ENCODE measurements at places on chromosomes 2 and 18.

DNA sequence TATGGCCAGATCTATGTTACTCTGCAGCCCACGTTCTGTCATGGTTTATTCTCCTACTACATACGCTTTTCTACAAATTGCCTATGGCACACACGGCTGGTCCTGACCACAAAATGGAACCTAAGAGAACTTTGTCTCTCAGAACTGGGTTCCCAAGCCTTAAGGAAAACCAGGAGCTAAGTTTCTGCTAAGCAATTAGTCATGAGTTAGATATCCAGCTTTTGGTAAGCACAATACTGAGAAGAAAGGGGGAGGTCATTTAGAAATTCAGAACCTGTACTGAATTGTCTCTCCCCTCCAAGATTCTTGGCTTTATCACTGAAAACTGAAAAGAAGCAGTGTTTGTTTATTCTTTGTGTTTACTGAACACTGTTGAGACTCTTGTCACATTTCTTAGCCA is 283.5 kb upstream of the TANK start:
- DNase-seq, result no peak

DNA sequence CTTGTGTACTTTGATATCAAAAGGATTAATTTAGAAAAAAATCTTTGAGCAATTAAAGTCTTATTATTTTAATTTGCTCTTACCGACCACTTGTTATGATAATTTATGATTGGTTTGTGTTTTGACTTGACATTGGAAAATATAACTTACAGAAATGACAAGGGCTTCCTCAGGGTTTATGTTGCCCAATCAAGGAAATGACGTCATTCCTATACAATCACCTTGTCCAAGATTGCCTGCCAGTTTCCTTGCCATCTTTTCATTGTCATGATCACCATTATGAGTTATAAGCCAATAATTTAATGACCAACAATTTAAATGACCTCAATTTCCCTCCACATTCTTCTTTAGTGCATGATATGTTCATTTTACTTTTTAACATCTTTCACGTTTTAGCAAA is 351.8 kb upstream of the TMEFF2 start:
- DNase-seq, result no peak

DNA sequence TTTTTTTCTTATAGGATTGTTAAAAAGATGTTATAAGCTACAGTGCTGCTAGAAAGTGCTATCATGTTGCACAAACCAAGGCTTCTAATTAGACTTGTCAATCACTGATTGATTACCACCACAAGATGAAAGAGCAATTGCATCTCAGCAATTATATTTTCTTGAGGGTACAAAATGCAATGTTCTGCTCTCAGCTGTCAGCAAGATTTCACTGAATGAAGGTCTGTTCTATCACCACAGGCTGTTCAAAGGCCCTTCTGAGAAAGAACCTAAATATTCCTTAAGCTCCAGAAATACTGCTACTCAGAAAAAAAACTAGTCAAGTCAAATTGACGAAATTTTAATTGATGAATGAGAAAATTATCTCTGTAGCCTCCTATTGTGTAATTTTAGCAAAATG is 301.9 kb upstream of the KYNU start:
- no peak for DNase-seq

DNA sequence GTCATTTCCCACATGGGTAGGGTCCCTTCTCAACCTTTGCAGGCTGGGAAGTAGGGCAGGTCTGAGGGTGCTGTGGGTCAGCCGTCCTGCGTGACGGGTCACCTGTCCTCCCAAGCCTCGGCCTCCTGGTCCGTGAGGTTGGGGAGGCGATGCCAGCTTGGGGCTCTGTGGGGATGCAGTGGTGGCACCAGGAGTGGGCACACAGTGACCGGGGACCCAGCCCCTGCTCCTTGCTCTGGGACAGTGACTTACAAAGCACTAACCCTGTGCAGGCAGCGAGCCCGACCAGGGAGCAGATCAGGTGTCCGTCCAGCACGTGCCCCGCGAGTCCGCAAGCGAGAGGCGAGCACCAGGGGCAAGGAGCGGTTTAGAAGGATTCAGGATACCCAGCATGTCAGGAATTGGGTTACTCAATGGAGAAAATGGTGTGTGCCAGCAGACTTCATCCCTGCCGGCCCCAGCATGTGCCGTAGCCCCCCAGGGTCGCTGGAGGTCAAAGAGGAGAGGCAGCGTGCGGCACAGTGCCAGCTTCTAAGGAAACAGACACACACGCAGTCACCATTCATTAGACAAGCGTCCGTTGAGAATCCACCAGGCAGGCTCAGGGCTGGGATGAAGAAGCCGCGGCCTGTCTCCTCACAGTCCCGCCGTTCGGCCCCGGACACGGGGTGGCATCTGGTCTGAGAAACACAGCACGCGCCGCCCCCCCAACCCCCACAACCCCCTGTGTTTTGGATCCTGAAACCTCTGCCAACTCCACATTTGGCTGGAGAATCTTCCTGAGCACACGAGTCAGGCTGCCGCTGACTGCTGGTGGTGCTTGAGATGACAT is 11.7 kb downstream of the COLEC11 start:
- no peak for DNase-seq

DNA sequence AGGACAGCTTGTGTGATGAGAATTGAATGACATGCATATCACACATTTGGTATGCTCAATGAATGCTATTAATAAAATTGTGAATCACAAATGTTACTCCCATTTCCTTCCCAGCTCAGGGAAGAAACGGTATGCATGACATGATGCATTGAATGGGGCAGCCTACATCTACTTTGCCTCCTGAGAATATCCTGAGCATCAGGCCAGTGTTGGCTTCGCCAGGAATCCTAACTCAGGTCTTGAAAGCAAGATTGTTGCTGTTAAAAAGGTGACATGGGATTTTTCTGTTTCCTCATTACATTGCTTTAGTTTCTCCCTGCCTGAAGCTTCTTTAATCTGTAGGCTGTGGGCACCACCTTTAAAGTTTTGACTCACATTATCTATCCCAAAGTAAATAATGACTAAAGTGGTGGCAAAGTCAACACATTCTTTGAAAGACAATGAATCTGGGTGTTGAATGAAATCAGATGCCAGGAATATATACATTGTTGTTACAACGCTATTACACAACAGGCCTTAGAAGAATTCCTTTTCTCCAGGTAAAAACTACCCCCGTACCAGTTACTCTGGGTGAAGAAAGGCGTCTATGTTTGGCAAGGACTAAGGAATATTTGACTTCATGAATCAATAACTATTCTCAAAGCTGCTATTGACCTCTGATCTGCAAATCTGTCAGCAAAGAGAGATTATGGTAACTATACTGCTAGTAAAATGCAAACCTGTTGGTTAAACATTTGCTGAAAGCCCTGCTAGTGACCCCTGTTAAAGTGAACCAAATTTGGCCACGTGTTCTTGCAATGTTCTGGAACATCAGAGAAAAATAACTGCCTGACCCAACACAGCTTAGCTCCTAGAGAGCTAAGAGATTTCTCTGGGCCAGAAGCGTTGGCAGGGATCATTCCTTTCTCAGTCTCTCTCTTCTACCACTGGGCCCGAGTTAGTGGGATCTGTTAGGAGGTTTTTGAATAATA is 30.5 kb upstream of the NEDD4L start:
- no peak for DNase-seq

DNA sequence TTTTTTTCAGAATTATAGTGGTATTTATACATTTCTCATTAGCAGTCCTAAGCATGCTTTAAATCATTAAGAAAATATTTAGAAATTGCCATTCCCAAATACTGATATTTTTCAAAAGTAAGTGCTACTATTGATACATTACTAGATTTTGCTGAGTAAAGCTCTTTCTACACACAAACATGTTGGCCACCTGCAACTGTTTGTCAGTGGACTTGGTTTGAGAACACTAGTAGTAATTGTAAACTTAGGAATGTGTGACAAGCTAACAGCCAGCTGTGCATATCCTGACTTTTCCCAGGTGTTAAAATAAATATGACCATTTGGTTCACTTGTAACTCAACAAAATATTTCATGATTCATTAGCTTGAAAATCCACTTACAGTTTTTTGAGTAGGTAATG is 103.1 kb downstream of the MSTN start:
- DNase-seq, result no peak

- DNase-seq, result no peak
These were observed 23.0 kb downstream of the TCF7L1 start for GRCh38 chr2:85156153-85156552.

DNA sequence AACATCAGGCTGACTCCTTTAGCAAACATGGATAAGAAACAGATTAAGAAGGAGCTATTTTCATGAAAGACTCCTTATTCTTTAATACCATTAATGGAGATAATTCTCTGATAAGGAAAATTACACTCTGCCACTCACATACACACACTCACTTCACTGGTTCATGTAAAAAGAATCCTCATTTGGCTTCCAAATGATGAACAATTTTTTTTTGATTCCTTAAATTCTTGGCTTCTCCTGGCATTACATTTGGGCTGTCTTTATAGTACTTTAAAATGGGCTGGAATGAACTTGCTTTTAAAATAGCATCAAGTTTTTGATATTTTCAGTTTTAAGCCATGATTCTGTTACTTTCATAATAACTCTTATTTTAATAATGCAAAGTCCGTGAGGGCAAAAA is 328.6 kb downstream of the SLC8A1 start:
- no peak for DNase-seq

DNA sequence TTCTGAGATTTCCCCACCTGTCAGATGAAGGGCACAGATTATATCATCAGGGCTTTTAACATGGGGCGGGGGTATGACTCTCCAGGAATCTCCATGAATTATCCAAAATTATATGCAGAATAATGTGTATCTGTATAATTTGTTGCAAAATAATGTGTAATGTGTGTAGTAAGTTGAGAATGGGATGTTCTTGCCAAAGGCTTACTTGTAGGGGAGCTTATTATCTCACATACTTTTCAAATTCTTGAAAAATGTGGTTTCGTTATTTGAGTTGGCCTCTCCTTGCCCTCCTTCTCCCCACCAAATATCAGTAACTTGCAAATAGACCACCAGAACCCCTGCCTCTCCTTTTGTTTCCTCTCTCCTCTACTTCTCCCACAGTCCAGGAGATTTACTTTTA is 35.6 kb downstream of the UBR3 start:
- no peak for DNase-seq

All from Jurkat, Clone E6-1 (cell line).